ENCODE measurements at places on chromosomes 16 and 17.

DNA sequence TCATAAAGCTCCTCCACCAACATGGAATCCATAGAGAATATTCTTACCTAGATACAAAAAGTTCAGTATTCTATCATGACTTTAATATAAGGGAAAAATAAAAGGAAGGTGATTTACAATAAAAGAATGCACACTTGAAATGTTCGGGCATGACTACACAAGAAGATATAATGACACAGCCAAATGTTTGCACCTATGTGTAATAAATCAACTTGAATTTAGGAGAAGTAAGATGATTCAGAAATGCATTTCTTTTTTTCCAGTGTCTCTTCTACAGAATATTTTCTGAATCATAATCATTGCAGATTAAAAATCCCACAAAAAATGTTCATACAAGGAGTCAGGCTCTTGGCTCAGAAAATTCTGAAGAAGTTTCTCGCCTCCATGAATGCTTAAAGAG, 404.0 kb upstream of the HSBP1 start:
- DNase-seq: no peak

DNA sequence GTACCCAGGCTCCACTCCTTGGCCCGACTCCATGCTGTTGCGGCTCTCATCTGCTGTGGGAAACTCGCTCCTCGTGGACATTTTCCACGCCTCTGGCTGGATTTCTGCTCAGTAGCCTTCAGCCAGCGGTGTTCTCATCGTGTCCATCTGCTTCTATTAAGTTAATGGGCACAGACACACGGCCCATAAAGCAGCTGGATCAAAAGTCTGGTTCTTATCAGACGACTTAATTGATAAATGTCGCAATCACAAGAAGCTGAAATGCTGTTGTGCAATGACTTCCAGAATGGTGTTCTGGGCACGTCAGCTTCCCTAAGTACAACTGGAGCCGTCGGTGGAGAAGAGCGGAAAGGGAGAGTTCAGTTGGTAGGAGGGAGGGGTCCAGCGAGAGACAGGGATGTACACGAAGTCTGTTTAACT, 211.7 kb upstream of the CHMP6 start:
- no peak for DNase-seq

DNA sequence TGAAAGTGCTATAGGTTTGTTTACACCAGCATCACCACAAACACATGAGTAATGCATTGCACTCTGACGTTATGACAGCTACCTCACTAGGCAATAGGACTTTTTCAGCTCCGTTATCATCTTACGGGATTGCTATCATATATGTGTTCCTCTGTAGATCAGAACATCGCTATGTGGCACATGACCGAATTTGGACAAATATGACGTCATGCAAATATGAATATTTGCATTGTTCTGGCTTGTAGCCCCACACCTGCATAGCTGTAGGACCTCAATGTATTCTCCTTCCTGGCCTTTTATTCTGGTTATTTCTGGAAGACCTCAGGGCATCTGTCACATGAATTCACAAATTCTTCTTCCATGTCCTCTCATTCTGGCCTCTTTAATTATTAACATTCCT, 393.2 kb downstream of the CDH13 start:
- DNase-seq: no peak

- no peak for DNase-seq
Measured at GRCh38 chr16:49516382-49517036, 142.9 kb downstream of the C16orf78 start.

DNA sequence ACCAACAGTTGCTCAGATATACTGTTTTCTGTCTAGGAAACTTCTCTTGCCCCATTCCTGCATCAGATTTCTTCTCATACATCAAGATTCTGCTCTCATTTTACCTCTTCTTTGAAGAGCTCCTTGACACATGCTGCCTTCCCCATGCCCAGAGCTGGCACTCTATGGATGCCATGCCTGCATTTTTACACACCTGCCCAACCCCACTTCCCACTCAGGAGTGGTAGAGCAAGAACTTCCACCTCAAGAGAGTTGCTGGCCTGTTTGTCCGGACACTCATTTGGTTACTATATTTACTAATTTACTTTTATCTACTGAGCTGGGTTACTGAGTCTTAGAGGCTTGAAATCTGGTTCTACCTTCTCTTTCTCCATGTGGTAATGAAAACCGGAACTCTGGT, 98.3 kb upstream of the HLF start:
- no peak for DNase-seq

GRCh38 chr16:24164416-24164815, 91.7 kb upstream of the CACNG3 start:
- DNase-seq: no peak
